Pons (tissue), 1 donor: ENCODE measurements at places on chromosomes 4 and X.
A peak's percentile ranks its signal among the peaks of the same experiment; 100 is the strongest.

DNA sequence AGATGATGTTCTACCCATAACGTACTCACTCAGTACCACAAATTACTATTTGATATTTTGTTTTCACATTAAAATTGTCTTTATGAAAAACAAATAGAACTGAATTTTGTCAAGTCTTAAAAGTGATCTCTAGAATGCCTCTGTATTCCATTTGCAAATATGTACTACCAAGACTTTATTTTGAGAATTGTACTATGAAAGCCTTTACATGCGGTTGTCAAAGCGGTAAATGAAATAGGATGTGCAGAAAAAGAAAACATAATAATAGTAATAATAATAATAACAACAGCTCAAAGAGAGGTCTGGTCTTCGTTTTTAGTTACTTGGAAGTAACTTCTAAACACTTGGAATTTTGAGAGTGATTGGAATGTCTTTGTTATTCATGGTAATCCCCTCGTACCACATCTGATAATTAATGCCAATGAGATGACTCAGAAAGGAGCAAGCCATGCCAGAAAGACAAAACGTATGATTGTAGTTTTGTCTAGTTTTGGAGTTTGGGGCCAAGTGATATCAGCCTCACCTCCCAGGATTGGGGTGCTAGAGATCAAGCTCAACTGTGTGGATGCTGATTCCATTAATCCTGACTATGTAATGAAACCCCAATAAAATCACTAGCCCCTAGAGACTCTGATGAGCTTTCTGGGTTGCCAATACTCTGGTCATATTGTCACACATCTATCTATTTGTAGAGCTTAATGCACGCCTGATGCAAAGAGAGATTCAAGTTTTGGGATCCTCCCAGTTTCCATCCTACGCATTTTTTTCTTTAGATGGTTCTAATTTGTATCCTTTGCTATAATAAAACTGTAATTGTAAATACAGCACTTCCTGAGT, 20.2 kb upstream of the CTSO start:
- no peak for DNase-seq

DNA sequence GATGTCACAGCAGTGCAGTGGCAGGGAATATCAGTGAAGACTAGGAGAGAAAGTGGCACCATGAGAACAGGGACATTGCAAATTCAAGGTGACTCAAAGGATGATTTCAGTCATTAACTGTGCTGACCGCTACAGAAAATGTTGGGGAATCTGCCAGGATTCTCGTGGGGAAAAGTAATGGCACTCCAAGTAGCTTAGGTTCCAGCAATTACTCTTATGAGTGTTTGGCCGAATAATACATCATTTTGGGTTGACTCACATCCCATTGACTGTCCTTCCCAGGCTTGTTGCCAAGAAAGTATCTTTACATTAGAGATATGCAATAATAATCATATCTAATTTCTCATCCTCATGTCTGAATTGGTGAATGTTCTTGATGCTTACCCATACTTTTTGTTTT, 1411.1 kb upstream of the PCDH7 start:
- no peak for DNase-seq

DNA sequence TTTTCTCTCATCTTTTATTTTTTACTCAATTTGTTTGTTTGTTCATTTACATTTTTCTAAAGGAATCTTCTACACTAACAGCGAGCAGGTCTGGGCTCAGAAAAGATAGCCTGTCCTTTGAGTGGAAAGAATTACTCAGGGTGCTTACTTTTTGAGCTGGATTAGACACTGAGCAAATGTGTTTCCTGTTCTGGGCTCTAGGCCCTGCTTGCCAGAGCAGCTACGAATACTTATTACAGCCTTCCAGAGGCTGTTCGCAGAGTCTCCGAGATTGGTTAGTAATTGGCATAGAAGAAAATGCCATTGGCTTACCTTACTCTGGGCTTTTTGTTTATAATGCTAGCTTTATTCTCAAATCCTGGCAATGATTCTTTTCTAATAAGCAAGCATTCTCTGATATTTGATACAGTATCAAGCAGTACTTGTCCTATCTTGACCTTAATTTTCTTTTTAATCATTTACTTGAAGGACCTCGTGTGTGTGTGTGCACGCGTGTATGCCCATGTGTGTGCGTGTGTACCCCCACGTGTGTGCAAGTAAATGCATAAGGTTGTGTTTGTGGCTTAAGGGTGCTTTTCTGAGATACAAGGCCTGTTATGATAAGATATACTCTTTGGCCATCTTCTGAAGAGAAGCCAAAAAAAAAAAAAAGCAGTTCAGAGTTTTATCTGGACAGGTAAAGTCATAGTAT, 76.2 kb upstream of the GRXCR1 start:
- DNase-seq = peak; percentile 20

DNA sequence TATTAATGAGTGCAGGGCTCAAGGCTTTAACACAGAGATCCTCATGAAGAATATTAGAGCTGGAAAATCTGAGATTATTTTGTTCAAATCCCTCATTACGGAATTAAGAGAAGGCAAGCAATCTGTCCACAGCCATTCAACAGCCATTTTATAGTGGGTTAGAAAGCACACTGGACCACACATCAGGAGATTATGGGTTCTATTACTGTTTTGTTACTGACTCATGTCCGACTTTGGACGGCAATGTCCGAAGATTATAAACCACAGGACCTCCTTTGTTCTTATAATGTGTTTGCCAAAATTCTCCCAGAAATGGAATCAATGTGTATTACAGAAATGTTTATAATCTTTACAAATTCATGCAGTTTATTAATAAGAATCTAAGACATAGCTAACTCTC, 8.1 kb downstream of the LAMTOR3 start:
- DNase-seq = no peak

GRCh38 chrX:68440940-68441339, 7.6 kb upstream of the OPHN1 start:
- peak; percentile 60 for DNase-seq

DNA sequence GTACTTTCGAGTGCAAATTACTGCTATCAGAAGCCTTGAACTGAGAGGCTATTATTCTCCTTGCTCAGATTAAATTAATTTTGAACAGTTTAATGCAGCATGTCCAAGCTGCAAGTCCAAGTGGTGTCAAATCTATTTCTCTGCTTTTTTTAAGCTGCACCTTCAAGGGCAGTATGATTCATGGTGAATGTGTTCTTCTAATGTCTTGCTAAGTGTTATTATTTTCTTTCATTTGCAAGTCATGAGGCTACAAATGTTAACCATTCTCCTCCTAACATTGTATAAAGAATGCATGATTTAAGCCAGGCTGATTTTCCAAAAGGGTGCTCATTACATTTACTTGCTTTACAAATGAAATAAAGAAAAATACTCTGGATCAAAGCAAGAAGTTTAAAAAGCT, 200.4 kb downstream of the TEX13C start:
- no peak for DNase-seq

GRCh38 chrX:73851014-73852009, 288.3 kb downstream of the CHIC1 start:
- DNase-seq = no peak

GRCh38 chr4:98470366-98470765, 188.0 kb downstream of the TSPAN5 start:
- DNase-seq = no peak

GRCh38 chrX:151828439-151829080, 84.1 kb upstream of the MAGEA4 start:
- DNase-seq = no peak

DNA sequence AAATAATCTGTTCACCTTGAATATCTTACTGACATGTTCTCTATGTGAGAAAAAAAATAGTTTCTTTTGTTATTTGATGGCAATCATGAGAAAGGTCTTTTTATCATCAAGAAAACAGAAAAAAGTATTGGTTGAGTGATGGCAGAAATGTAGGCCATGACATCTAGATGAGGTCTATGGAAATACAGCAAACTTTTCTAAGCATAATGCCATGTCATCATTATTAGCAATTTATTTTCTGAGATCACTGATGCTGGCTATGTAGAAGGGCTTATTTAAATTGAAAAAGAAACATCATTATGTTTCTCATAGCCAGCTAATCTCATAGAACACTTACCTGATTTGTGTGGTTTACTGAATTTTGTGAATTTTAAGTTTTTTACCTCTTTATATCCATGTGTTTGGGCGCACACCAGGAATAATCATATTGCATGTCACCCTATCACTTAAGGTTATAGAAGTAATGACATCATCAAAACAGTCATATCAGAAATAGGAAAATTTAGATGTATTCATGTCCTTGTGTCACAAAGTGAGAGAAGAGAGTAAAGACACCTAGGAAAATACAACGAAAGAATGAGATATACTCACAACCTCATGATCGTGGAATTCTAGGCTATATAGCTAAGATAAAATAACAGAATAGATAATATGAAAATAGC, 22.4 kb downstream of the UGT2A3 start:
- DNase-seq = no peak

DNA sequence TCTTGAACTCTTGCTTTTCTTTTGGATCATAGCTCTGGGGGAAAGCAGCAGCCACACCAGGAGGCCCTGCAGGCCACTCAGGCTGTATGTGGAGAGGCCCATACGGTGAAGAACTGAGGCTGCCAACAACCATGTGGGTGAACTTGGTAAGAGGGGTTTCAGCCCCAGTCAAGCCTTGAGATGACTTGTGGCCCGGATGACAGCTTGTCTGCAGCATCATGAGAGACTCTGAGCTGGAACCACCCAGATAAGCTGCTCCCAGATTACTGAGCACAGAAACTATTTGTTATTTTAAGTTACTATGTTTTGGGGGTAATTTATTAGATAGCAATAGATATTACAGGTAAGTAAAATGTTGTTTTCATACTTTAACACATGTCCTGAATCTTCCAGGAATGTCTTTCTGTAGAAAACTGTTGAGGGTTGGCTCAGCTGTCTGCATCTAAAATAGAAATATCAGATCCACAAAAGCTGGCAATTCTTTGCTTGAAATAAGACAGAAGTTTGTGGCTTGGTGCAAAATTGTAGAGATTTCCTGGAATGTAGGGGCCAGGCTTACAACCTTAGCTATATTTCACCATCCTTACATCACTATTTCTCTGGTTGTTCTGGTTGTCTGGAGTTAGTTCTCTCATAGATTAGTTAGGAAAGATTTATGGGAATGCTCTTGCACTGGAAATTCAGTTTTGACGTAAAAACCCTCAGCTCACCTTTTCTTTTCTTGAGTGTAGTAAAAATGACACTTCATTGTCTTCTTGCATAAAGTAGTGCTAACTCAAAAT, 272.1 kb downstream of the RAPGEF2 start:
- DNase-seq = no peak

DNA sequence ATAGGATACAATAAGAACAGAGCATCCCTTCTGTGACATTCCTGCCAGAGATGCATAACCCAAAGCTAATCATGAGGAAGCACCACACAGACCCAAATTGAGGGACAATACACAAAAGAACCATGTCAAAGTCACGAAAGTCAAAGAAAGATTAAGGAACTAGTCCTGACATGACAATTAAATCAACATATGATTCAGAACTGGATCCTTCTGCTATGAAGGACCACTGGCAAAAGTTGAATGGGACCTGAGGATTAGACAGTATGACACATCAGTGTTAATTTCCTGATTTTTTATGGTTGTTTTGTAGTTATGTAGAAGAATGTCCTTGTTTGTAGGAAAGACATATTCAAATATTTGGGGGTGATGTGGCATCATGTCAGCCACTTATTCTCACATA, 13.9 kb downstream of the ACOT9 start:
- DNase-seq = no peak

DNA sequence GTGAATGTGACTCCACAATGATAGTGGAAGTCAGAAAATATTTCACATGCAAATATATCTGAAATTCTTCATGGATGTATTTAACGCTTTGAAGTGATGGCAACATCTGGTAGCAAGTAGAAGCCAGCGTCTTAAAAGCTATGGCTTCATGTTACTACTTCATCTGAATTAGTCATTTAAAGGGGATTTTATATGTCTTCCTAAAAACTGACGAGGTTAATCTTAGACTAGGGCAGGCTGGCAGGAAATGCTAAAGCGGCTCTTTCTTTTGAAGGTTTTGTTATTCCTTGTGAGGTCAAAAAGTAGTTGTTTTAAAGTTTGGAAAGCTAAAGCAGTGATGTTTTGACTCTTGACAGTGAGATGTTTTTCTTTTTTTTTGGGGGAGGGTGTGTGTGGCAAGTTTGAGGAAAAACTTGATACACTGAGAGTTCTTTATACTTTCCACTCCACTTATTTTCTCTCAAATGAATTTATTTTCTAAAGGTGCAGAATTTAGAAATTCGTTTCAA, 22.6 kb downstream of the PLS3 start:
- no peak for DNase-seq

DNA sequence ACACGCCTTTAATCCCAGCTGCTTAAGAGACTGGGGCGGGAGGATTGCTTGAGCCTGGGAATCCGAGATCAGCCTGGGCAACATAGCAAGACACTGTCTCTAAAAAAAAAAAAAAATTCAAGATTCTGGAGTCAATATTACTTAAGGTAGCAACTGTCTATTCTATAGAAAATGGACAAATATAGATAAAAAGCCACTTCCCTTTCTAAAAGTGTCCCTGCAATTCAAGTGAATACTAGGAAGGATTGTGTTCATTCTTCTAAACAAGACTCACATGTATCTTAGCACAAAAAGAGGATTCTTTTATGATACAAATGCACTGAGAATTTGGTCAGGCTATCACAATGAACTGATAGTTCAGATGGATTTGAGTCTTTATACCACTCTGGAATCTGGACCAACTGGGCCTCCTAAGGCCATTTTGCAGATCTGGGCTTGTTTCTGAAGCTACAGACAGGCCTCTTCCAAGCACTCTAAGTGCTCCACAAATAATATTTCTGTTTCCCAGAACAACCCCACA, 7.0 kb downstream of the PKD2 start:
- peak; percentile 31 for DNase-seq

DNA sequence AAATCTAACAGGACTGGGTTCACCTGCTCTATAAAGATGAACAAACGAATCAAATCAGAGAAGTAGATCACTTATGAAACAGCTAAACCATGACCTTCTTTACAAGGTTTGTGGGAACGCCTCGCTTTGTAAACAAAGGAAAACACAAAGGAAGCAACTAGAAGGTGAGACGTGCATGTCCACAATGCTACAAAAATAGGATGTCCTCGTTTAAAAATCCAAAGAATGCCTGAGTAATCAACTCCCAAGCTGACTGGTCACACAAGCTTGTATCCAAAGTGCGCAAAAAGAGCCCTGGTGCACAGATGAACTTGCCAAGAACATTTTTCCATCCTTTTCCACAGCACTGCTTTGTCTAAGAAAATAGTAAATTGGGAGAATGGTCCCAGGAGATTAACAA, 6.3 kb upstream of the SH3KBP1 start:
- no peak for DNase-seq

GRCh38 chrX:116232833-116233232, 62.3 kb downstream of the AGTR2 start:
- DNase-seq = no peak

DNA sequence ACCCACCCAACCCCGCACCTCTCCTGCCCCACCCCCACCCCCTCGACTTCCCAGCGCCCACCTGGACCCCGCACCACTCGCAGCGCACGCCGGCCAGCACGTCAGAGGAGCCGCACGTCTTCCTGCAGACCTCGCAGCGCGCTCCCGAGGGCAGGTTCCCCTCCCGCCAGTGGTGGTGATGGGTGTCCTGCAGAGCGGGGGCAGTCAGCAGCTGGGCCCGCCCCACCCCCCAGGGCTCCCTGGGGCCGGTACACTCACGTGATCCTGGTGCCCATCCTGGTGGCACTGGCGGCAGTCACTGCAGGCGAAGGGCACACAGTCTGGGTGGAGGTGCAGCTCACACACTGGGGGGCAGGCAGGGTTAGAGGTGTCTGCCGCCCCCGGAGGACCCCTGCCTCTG, 5.1 kb downstream of the DGKQ start:
- no peak for DNase-seq

GRCh38 chr4:174427571-174428140, 94.6 kb downstream of the HPGD start:
- no peak for DNase-seq

- DNase-seq = no peak
Observed at GRCh38 chr4:11596989-11597388, 168.3 kb upstream of the HS3ST1 start.
